Stimulated activated CD4-positive, alpha-beta T cell treated with anti-CD3 and anti-CD28 coated beads, Interleukin-2, amount 100 ng/mL, for 24 hours (primary cell): ENCODE measurements at places on chromosomes 4 and X.

GRCh38 chrX:118212817-118213183 is 96.2 kb upstream of the KLHL13 start:
- DNase-seq: no peak

DNA sequence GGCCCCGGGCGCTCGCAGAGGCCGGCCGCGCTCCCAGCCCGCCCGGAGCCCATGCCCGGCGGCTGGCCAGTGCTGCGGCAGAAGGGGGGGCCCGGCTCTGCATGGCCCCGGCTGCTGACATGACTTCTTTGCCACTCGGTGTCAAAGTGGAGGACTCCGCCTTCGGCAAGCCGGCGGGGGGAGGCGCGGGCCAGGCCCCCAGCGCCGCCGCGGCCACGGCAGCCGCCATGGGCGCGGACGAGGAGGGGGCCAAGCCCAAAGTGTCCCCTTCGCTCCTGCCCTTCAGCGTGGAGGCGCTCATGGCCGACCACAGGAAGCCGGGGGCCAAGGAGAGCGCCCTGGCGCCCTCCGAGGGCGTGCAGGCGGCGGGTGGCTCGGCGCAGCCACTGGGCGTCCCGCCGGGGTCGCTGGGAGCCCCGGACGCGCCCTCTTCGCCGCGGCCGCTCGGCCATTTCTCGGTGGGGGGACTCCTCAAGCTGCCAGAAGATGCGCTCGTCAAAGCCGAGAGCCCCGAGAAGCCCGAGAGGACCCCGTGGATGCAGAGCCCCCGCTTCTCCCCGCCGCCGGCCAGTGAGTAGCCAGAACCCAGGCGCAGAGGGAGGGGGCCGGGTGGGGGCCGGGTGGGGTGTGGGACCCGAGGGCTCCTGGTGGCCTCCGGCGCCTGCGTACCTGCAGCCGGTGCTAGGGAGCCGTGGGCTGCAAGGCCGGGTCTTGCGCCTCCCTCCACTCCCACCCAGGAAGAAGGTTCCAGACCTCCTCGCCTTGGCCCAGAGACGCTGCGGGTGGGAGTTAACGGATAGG is 534 bp downstream of the MSX1 start:
- DNase-seq: no peak

- DNase-seq: no peak
These were observed 112.4 kb upstream of the CXCL13 start for GRCh38 chr4:77493120-77493752.

GRCh38 chr4:104728380-104729122 is 233.9 kb upstream of the CXXC4 start:
- DNase-seq: no peak

DNA sequence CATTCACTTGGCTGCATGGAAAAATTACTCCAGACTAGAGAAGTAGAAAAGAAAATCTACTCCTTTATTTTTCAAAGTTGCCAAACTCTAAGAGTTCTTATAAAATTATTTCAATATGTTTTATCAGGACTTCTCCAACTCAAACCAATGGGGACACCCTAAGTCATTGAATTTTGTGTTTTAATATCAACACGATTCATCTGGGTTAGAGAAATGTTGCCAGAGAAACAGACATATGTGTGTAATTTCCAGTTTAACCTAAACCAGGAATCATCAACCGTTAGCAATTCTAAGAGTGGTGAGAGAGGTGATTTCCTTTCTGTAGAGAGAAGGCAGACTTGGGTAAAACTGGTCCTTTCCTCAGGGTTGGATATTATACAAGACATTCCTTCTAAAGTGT is 291.8 kb downstream of the LDB2 start:
- no peak for DNase-seq

- DNase-seq: no peak
These were observed 339.7 kb upstream of the VCX start for GRCh38 chrX:7503251-7503650.

DNA sequence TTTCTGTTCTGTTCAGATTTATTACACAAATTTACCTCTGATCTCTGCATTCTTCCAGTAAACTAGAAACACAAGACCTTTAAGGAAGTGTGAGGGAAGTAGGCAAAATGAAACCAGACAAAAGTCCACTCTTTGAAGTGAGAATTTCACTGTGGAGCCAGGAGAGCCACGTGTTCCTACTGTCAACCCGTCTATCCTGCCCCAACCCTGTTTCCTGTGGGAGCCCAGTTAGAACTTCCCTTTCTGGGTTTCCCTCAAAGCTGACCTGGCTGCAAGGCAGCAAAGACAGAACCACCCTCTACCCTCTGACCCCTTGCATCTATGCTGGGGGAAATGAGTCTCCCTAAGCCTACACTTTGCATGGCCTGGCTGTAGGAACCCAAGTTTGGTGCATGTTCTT is 40.0 kb downstream of the TMEM144 start:
- DNase-seq: no peak

- DNase-seq: no peak
These were observed 65.4 kb downstream of the GPR82 start for GRCh38 chrX:41789374-41789773.

GRCh38 chr4:38023347-38024205 is 63.4 kb downstream of the PTTG2 start:
- no peak for DNase-seq

- no peak for DNase-seq
These were observed 72.9 kb downstream of the AMMECR1 start for GRCh38 chrX:110245011-110245410.

- no peak for DNase-seq
These were observed 3.8 kb upstream of the CXCL9 start for GRCh38 chr4:76011018-76011670.
